Testis (tissue), 5 donors: ENCODE measurements at places on chromosomes 4 and X.

DNA sequence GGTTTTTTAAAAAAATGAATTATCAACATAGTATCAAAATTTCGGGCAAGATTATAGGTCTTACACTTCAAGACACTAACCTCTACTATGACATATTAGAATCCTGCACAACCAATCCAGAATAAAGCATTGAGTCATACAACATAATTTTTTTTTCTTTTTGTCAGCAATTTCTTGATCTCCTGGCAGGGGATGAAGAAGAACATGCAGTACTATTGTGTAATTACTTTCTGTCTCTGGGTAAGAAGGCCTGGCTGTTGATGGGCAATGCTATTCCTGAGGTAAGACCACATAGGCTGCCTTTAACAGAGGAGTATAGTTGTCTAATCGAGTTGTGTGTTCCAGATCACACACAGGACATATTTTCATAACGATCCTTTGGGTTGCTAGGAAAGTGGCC is 67.5 kb downstream of the FBXL5 start:
- no peak for DNase-seq

- DNase-seq, result no peak
Measured at GRCh38 chr4:114941503-114941902, 171.9 kb downstream of the NDST4 start.

DNA sequence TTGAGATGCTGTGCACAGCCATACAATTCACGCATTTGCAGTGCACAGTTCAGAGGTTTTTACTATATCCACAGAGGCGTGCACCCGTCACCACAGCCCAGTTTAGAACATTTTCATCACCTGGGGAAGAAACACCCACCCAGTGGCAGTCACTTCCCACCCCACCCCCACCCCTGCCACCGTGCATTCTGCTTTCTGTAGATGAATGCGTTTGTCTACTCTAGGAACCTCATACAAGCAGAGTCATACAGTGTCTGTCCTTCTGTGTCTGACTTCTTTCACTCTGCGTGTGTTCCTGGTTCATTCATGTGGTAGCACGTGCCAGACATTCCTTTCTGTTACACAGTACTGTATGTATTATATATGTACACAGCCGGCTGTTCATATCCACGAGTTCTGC is 122.8 kb downstream of the TBL1X start:
- DNase-seq, result no peak

DNA sequence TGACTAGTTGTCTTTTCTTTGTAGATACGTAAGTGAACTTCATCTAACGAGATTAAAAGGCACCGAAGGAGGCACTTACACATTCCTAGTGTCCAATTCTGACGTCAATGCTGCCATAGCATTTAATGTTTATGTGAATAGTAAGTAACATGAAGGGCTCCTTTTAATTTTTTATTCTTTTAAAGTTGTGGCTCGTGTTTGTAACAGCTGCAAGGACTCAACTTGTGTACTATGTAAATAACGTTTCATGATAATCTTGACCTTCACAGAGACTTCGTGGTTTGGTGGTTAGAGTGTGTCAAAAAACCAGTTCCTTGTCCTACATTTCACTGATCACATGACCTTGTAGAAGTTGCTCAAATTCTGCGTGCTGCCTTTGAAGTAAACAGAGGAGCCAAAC is 51.6 kb downstream of the KIT start:
- DNase-seq, result no peak

- no peak for DNase-seq
Measured at GRCh38 chrX:39716401-39716800, 381.4 kb downstream of the BCOR start.

DNA sequence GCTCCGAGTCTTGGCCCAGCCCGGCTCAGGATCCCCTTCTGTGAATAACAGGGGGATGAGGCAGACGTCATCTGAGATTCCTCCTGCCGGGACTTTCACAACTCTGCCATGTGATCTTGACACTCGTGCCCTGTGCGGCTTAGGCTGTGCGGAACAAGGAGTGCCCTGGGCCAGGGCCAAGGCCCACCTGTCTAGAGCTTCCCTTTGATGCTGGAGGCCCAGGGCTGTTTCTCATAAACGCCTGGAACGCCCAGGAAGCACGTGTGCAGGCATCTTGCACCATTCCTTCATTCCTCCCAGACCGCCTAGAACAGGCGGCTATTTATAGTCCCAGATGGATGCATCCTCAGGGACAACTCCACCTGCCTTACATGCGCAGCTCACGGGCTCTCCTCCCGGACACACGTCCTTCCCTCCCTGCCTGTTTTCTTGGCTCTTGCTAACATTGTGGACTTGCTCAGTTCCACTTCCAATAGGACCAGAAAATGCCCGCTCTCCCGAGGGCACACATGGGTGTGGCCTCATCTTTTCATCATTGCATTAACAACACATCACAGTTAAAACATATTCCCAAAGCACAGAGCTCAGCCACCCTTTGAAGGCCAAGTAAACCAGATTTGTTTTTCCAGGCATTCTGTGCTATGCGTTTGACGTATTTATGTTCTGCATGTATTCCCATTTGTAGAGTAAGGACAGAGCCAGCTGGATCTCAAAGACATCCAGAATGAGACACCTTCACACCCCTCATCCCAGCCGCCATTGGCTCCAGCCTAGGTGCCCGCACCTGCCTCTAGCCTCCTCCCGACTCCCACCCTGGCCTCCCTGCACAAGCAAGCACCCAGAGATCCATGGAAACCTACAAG is 57.2 kb downstream of the ABLIM2 start:
- DNase-seq, result peak; percentile 80

DNA sequence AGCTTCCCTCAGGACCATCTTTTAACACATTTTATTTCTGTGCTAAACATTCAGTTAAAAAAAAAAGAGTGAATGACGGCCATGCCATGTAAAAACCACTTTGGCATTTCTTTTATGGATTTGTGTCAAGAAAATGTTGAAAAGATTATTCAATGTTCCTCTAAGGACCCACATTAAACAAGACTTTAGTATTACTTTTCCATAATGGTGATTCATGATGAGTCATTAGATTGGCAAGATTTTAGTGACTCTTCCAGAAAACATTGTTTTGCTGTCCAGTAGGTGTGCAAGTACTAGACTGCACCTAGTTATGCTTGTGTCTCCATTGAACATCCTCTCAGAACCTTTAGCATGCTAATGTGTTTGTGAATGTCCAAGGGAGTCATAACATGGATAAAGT is 748.6 kb downstream of the STPG2 start:
- DNase-seq, result no peak

- peak; percentile 18 for DNase-seq
Measured at GRCh38 chrX:54423161-54423888, 16.9 kb upstream of the TSR2 start.

DNA sequence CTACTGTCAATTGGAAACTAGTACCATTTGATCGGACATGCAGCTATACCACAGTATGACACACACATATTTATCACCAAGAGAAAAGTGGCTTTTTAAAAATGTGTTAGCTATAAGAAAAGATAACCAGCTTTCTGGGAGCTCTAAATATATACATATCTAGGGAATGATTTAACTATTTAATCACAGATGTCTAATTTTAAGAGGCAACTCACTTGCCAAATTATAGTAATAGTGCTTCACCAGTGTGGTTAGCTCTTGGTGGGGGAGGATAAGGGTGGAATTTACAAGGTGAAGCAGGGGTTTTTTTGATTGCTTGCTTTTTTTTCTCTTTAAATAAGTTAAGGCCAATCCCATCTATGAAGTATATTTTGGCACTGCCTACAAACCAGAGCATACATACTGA is 547.7 kb upstream of the DIPK2B start:
- DNase-seq, result no peak

DNA sequence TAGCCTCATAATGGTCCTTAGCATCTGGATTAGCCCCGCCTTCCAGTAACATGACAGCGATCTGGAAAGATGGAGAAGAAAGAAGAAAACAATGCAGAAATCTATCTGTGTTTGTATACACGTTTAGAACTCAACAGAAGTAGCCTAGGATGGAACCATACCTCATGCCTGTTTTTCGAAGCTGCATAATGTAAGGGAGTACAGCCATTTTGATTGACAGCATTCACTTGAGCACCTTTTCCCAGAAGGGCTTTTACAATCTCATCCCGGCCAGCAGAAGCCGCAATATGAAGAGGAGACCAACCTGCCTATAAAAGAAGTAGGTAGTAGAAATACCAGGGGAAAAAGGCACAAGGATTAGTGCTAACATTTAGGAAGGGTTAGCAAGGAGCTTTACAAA is 3.5 kb downstream of the PSMD10 start:
- DNase-seq, result no peak

GRCh38 chr4:36010397-36010929 is 233.9 kb downstream of the ARAP2 start:
- no peak for DNase-seq
